Fibroblast of skin of right biceps (primary cell): ENCODE measurements at places on chromosomes 12 and 14.
A peak's percentile ranks its signal among the peaks of the same experiment; 100 is the strongest.

- DNase-seq = peak; percentile 42
Observed at GRCh38 chr14:65434216-65434850, 21.8 kb downstream of the FUT8 start.

DNA sequence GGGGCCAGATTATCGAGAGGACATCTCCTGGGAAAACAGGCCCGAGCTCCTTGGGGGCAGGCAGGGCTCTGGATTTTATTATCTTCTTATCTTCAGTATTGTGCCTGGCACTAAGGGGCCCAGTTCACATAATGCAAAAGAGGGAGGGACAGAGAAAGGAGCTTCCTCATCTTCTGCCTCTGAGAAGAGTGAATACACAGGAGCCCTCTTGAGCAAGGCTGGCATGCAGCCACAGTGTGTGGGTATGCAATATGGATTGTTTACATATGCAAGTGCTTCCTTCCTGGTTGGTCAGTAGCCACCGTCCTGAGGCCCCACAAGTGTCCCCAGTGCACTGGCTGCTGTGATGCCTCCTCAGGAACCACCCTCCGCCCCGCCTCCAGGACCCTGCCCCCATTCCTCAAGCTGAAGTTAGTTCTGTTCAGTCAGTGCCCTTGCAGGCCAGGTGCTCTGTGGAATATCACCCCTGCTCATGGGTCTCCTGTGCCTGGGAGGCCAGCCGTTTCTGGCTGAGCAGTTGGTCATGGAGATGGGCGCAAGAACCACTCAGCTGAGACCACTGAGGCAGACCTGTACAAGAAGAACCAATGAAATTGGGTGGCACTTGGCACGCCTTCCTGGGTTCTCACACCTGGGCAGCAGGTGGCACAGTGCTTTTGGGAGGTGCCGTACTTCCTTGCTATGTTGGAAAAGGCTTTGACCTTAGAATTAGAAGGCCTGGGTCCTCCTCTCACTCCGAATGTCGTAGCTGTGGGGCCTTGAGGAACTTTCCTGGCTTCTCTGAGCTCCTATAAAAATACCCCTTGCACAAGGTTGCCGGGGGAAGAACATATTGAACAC is 35.1 kb upstream of the ACTN1 start:
- DNase-seq = peak; percentile 64

DNA sequence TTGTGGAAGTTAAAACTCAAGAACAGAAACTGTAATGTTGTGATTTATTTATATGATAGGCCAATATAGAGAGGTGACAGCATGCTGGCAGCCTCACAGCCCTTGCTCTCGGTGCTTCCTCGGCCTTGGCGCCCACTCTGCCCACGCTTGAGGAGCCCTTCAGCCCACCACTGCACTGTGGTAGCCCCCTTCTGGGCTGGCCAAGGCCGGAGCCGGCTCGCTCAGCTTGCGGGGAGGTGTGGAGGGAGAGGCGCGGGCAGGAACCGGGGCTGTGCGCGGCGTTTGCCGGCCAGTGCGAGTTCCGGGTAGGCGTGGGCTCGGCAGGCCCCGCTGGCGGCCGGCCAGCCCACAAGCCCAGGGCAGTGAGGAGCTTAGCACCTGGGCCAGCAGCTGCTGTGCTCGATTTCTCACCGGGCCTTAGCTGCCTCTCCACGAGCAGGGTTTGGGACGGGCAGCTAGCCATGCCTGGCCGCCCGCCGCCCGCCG is 65.8 kb upstream of the SLC8A3 start:
- DNase-seq = peak; percentile 21

- peak; percentile 77 for DNase-seq
Observed at GRCh38 chr12:54935235-54935951, 49.2 kb downstream of the TESPA1 start.

DNA sequence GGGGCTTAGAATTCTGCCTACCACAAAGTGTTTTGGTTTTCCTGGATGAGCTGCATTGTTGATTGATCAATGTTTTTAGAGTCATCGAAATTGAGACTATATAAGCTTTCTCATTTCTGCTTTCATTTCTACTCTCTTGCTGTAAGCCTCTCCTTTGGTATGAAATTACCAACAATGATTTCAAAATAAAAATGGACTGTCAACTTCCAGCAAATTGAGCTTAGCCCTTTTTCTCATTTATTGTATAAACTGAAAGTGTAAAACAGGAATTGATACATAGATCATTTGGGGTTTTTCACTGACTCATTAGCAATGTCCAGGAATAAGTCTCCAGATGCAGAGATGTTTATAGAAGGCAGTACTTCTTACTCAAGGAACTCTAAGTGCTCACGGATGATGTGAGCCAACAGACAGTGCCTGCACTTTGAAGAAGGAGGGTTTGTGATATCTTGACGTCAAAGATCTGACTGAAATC is 20.0 kb upstream of the PCNX1 start:
- DNase-seq = peak; percentile 76

DNA sequence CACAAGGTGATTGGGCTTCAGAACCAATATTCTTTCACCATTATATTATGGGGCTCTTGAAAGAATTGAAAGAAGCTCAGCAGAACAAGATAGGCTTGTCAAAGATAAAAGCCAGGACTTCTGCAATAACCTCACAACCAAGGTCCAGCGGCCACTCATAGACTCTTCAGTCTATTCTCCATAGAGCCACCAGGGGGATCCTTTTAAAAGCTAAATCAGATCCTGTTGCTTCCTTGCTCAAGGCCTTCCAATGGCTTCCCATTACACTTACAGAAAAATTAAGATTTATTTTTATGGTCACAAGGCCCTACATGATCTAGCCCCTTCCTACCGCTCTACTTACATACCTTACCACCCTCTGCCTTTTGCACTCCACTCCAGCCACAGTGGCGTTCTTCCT is 169.6 kb downstream of the C12orf42 start:
- no peak for DNase-seq

DNA sequence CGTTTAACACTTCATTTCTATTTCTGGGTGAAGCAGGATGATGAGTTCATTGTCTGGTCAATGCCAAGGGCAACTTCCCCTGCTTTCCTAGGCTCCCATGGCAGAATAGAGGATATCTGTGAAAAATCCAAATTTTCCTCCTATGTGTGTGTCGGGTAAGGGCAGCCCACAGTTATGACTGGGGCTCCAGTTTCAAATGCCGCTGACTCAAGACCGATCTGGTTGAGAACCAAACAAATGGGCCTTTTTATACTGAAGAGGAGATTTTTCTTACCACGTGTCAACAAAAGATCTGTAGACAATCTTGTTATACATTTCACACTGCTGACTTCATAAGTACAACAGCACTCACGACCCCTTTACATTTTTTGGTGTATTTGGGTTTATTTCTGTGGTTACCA is 120.8 kb downstream of the CHST11 start:
- DNase-seq = peak; percentile 91
